ENCODE measurements at places on chromosomes 4 and X.

GRCh38 chrX:79259073-79259689 lies 108.0 kb downstream of the ITM2A start:
- peak; percentile 8 for DNase-seq

DNA sequence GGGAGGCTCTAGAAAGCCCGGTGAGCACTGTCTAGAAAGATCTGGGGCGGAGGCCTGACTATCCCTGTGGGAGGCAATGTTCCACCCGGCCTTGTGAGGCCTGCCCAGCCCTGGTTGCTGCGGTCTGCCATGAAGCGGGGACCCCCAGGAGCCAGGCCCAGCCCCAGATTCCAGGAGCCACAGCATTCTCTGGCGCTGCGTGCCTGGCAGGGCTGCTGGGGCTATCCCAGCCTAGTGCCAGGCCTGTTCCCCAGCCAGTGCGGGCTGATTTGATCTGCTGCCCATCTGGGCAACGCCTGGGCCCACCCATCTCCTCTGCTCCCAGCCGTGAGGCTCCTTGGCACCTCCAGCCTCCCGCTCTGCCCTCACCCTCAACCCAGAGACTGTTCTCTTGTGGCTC lies 19.6 kb downstream of the ATP2B3 start:
- DNase-seq = no peak

DNA sequence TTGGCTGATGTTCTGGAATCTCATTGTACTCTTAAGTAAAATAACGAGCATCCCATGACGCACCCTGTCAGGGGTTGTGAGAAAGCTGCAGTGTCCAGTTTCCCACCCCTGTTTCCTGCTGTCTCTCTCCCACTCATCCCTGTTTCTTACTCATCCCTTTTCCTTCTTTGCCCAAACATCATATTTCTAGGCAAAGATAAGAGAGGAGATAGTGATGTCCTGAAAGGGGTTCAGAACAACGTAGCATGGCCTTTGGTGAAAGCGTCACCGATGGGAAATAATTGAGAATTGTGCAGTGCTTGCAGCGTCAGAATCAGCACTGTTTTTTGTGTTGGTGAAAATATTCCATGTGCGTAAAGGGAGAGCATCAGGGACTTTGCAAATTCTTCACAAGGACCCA lies 23.5 kb upstream of the TMEM165 start:
- DNase-seq = no peak

DNA sequence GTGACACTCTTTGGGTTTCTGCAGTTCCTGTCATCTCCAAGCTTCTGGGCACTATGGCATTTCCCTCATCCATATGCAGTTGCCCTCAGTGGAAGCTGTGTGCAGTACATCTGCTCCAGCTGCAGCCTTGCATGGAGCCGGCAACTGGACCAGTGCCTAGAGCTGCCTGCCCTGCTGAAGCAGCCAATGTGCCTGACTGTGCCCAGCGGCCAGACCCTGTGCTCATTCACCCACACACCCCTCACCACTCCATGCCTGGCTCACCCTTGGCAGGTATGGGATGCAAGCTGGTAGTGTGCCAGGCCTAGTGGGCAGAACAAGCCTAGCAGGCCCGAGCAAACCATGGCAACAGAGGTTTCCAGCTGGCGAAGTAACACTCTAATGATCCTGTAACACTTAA lies 370.8 kb downstream of the FSTL5 start:
- DNase-seq = no peak

- no peak for DNase-seq
Observed at GRCh38 chr4:184826691-184827270, 1.0 kb upstream of the ACSL1 start.

DNA sequence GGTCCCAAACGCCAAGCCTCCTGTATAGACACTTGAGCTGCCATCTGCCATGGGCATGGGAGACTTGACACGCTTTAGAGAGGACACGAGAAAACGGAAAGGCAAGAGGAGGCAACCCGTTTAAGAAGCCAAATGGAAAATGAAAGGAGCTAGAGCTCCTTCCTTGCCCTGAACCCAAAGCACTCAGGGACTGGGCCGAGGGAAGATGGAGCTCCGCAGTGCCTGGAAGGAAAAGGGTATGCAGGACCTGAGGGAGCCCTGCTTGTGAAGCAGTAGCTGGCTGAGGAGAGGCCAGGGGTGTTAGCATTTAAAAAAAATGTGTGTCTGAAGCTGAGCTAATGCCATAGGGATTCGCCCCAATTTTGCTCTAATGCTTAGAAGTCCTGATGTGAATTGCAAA lies 15.1 kb downstream of the MCF2 start:
- no peak for DNase-seq

DNA sequence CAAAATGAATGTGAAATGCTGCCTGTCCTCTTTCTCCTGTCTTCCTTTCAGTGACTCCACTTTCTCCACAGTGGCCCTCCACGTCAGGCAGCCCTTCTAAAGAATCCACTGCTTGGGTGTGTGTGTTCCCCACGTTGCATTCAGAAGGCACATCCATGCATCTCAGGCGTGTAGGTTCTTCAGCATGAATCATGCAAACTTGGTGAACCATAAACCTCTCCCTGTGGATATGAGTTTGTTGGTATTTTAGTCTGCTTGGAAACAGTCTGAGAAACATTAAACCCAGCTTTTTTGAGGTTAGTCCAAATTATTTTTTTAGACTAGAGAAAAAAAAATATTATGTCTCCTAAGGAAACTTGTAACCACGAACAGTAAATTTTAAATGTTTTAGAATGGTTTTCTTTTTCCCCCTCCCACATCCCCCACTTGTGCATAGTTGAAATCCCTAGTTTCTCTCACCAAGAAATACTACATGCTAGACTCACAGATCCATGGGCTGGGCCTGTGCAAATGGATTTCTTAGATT lies 251.6 kb downstream of the CBR4 start:
- DNase-seq = no peak

- DNase-seq = no peak
Observed at GRCh38 chr4:88015659-88016295, 8.3 kb downstream of the PKD2 start.

DNA sequence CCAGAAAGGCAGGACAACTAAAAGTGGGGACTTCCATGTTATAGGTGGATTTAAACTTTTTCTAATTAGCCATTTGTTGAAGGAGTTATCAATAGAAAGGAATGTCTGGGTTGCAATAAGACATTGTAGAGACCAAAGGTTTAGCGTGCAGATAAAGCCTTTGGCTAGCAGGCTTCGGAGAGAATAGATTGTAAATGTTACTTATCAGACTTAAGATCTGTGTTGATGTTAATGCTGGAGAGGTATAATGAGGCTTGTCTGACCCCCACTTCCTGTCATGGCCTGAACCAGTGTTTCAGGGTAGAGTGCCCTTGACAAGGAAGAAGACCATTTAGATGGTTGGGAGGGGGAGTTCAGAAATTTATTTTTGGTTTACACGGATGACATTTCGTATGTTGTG lies 67.1 kb upstream of the SPIN4 start:
- no peak for DNase-seq

DNA sequence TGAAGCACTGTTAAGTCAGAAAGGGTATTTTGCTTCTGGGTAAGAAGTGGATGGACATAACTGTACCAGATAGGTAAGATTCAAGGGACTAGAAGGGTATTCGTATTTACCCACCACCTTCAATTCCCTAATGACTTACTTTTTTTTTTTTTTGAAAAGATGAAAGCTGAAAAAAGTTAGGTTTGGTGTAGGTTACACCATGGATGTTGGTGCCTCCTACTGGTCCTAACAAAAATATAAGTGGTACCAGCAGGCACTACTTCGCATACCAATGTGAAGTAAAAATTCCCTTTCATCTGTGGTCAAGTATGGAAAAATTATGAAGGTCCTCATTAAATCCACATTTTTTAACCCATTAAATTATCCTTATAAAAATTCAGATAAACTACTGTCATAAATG lies 7.2 kb downstream of the ANKRD17 start:
- DNase-seq = no peak

- no peak for DNase-seq
Observed at GRCh38 chr4:78565971-78566372, 14.4 kb downstream of the ANXA3 start.

DNA sequence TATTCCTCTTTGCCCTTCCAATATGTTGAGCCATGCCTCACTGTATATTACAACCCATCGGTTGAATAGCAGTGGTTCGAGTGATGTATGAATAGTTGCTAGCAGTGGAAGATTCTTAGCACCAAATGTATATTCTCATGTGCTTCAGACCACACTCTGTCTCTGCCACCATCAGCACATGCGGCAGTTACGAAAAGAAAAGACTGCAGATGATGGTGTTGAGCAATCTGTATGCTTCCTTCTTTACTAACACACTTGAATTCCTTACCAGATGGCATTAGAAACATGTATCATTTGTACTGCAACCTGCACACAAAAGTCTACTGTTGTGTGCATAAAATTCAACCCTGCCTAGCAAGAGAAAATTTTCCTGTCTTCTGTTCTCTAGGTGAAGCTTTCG lies 214.6 kb downstream of the ENOX2 start:
- no peak for DNase-seq

DNA sequence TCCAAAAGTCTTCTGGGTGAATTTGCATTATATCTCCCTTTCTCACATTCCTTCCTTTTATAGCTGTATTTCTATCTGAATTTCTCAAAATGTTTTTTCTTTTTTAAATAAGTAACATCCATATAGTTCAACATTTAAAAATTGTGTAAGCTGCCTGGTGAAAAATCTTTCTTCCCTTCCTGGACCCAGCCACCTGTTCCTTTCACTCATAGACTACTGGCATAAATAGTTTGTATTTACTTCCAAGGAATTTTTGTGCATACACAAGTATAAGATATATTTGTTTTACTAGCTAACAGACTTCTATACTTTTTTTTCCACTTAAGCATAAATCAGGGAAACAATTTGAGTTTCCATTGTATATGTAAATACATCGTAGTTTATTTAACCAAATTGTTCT lies 35.7 kb downstream of the PACRGL start:
- no peak for DNase-seq

GRCh38 chrX:132092439-132093065 lies 35.3 kb downstream of the FRMD7 start:
- DNase-seq = peak; percentile 22

- no peak for DNase-seq
Observed at GRCh38 chrX:30892591-30892990, 3.5 kb upstream of the TAB3 start.

DNA sequence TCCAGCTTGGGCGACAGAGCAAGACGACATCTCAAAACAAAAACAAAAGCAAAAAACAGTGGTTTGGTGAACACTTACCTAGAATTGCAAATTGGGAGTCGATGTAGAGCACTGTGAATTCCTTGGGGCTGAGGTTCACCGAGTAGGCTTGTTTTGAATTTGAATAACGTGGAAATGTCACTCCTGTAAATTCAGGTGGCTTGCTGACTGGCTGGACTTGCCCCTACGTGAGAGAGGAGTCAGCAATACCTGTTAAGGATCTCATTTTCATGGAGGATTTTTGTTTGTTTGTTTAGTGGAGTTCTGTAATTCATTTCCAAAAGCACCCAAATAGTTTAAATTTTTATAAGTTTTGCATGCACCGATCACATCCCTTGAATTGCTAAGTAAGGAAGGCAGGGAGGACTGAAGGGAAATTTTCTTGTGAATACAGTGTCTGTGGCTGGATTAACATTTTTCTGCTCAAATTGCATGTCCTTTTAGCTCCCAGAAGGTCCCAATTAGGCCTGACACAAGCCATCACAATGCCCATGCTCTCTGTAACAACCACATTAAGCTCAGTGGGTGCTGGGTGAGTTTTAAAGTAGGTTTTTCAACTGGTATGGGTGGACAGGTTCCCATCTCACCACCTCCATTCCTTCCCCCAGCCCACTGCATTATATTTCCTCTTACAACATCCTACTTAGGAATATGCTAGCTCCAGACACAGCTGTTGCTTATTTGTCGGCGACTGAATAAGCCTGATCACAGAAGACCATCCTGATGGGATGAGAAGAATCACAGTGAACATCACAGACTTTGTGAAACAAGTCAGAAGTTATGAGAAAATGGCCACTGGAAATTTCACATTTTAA lies 58.5 kb upstream of the TTC29 start:
- no peak for DNase-seq

DNA sequence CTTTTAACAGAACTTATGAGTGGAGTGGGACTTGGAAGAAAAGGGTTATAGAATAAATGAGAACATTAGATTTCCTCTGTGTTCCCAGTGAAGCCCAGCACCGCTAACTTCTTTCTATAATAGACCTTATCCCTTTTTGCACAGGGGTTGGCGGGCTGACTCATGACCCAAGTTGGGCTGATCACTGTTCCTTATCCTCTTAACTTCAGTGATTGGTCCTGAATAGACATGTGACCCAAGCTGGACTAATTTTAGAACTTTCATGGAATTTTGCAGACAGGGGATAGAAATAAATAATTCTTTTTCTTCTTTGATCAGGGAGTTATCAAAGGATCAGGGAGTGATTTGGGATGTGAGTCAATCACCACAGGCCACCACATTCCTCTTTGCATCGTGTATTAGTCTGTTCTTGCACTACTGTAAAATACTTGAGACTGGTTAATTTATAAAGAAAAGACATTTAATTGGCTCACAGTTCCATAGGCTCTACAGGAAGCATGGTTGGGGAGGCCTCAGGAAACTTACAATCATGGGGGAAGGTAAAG lies 75.9 kb downstream of the UCHL1 start:
- DNase-seq = no peak

DNA sequence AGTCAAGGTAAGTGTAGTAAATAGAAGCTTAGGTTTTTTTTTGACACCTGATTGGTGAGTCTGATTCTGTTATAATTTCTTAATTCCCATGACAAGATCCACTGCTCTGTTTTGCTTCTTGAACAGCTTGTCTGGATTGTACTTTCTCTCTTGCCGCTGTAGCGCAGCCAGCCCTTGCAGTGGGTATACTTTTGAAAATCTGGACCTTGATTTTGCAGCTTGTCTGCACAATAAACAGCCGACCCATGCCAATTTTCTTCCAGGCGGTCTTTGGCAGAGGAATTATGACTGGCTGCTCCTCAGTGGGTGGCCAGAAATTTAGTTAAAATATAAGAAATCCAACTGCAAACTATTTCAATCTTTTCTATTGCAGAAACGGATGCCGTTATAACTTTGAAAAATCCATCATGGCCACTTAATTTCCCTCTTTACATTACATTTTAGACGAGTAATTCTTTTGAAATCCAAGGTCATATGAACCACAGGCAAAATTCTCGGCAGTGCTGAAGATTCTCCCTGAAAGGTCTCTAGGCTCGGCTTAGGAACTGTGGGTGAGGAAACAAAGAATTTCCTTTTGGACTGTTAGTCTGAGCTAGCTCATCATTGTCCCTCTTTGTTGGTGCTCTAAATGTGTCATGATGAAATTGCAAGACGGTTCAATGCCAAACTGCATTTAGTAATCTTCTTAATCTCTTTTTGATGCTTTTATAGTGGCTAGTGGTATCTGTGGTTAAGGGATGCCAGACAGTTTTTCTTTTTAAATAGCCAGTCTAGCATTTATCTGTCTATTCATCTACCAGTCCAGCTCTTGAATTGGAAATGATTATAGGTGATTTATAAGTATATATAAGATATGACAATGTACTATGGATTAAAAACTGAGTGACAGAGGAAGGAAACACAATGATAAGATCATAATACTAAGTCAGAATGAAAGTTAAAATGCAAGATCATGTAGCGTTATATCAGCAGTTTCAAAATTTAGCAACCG lies 31.5 kb upstream of the PTTG2 start:
- DNase-seq = no peak

Measured in stimulated activated CD4-positive, alpha-beta T cell treated with anti-CD3 and anti-CD28 coated beads, Interleukin-4, amount 100 ng/mL, for 4 hours (primary cell).